ENCODE measurements at places on chromosomes 4 and X. TPM values are rescaled to one million over a fixed set of nuclear protein-coding genes. Genes with fewer than 3 reads are reported as not detected.

- DNase-seq, result no peak
Measured at GRCh38 chr4:31595496-31595895, 875.3 kb downstream of the PCDH7 start.

DNA sequence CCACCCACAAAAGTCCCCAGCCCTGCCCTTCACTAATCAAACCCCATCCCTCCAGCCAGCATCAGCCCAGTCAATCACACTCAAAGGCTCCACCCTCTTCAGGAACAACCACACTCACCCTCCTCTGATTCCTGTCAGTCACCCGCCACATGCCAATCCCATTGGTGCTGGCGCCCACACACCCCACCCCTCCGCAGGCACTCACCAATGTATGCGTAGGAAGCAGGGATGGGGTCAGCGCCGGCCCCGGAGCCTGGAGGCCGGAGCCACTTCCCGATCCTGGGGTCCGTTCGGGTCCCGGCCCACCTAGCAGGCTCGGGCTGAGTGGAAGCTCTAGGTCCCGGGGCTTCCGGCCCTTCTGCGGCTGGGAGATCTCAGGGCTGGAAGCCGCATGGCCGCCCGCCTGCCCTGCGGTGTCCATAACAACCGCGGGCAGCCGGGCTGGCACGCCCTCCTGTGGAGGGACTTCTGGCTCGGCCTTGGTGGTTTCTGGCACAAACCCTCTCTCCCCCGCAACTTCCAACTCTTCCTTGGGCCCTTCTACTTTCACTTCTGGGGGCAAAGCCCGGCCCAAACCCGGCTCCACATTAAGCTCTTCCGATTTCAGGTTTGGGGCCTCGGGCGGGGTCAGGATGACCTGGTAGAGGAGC is 7.9 kb upstream of the CFP start:
- peak; percentile 39 for DNase-seq

DNA sequence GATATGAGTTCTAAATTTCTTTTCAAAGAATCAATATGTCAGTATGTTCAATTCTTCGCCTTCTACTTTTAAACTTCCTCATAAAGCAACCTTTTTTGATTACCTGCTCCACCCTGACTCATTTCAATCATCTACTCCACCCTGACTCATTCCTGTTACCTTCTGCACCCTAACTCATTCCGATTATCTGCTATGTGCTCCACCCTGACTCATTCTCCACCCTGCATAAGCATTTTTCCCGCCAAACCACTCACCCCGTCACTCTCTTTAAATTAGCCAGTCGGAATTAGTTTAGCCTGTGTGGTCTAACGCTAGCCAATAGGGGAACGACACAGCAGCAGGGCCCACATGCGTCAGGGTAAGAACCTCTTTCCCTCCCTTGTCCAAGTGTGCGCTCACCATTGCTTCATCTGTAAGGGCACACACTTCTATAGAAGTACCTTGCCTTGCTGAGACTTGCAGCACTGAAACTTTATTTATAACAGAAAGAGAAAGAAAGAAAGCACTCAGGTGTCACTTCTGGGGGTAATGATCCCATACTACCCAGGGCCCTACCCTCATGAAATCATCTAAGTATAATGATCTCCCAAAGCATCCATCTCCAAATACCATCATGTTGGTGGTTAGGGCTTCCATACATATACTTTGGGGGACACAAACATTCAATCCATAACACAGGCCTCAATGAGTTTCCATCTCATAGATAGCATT is 875.2 kb downstream of the RAPGEF2 start:
- no peak for DNase-seq

DNA sequence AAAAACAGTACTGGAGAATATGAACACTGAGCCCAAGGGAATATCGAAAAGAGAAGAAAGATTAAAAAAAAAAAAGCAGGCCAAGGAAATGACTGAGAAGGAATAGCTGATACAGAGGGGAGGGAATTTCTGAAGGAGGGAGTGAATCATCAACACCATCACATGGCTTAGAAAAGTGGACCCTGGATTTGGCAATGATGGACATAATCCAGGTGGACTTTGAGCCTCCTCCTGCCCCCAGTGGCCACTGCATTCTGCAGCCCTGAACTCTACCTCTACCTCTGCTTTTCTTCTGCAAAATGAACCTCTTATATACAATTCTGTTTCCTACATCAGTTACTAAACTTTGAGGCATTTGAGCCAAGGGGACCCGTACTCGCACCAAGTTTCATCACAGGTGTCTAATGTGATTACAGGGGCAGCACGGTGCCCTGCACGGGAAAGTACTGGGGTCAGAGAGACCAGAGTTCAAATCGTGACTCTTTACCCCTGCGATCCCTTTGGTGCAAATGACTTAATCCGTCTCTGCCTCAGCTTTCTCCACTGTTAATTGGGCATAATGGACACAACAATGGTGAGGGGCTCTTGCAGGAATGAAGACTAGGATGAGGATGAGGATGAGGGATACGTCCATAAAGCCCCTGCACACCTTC is 1.1 kb downstream of the OCIAD2 start:
- no peak for DNase-seq

DNA sequence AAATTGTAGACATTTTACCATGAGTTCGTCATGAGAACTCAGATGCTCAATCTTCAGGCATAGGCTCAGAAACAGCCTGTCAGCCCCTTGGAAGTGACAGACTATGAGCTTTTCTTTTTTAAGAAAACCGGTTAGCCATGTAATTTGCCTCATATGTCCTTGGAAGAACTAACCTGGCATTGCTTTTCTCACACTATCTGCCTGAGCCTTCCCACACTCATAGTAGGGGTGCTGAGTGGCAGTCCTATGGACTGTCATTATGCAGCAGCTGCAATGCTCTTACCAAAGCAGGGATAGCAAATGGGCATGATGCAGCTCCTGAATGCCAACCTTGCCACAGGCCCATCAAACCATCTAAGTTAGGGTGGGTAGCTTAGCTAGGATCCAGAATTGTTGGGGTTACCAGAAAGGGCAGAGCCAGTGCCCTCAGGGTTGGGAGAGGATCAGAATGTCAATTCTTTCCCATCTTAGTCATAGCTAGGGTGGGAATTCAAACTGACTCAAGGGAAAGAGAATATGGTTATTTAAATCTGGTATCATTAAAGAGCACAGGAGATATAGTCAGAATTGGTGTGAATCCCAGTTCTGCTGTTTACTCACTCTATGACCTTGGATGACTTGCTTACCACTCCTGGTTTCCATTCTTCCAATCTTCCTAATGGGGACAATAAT is 230.6 kb upstream of the CPEB2 start:
- no peak for DNase-seq

DRD5 gene
- total RNA-seq, result 0.28 TPM

GLOD5 gene
- total RNA-seq, result 9.5 TPM

- no peak for DNase-seq
Measured at GRCh38 chr4:141020801-141021261, 112.4 kb downstream of the RNF150 start.

DNA sequence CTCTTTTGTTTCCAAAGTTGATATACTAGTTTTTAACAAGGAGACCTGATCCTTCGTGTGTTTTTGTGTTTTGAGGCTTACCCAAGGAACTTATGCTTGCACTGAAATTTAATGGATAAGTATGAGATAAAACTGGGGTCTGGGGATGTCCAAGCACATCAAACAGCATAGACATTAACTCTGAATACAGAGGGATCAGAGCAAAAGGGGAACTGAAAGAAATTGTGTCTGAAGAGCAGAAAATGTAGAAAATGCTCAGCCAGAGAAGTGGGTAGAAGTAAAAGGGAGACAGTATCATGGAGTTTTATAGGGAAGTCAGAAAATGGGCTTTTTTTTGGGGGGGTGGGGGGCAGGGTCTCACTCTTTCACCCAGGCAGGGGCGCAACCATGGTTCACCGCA is 695.4 kb downstream of the ARAP2 start:
- no peak for DNase-seq

USP27X gene
- 1.3 TPM for total RNA-seq

CXXC4 gene
- total RNA-seq, result 1.4 TPM

GRCh38 chr4:99507762-99508161 is 3.1 kb upstream of the C4orf17 start:
- no peak for DNase-seq

REELD1 gene
- total RNA-seq, result not detected

GRCh38 chr4:53012738-53013137 is 150.6 kb downstream of the RASL11B start:
- no peak for DNase-seq

LNX1 gene
- 18.4 TPM for total RNA-seq

MED14 gene
- 60.1 TPM for total RNA-seq

MXRA5 gene
- 1.9 TPM for total RNA-seq

GRCh38 chr4:117845270-117845669 is 189.0 kb upstream of the NDST3 start:
- DNase-seq, result no peak

GRCh38 chr4:10694151-10694827 is 9.7 kb upstream of the CLNK start:
- DNase-seq, result peak; percentile 31

DNA sequence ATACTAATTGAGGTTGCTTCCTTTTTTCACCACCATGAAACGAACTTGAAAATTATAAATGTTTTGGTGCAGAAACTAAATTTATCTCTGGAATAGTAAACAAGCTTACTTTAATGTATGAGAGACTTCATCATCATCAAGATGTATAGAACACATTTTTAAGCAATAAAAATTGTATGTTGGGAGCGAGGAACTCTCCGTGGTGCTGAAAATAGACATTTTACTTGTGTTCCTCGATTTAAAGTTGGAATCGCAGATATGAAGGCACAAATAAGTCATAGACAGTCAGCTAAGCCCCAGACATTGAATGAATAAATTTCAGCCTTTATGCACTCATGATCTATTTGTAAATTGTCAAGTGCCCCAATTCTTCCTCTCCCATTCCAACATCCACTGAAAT is 310.7 kb downstream of the STK32B start:
- DNase-seq, result no peak

DNA sequence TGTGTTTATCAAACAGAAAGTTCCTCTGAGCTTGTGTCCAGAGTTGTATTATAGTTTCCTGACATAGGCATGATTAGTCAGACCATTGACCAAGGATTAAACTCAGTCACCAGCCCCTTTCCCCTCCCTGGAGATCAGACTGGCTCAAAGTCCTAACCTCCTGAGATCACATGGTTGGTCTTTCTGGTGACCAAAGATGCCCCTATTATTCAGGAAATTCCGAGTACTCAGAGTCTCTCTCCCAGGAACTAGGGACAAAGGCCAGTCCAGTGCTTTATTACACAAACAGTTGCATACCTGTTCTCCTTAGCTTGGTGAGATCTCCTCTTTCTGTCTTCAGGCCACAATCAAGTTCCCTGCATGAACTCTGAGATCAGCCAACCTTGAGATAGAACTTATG is 14.5 kb upstream of the ENPP6 start:
- DNase-seq, result no peak

FAM241A gene
- 1.8 TPM for total RNA-seq

DNA sequence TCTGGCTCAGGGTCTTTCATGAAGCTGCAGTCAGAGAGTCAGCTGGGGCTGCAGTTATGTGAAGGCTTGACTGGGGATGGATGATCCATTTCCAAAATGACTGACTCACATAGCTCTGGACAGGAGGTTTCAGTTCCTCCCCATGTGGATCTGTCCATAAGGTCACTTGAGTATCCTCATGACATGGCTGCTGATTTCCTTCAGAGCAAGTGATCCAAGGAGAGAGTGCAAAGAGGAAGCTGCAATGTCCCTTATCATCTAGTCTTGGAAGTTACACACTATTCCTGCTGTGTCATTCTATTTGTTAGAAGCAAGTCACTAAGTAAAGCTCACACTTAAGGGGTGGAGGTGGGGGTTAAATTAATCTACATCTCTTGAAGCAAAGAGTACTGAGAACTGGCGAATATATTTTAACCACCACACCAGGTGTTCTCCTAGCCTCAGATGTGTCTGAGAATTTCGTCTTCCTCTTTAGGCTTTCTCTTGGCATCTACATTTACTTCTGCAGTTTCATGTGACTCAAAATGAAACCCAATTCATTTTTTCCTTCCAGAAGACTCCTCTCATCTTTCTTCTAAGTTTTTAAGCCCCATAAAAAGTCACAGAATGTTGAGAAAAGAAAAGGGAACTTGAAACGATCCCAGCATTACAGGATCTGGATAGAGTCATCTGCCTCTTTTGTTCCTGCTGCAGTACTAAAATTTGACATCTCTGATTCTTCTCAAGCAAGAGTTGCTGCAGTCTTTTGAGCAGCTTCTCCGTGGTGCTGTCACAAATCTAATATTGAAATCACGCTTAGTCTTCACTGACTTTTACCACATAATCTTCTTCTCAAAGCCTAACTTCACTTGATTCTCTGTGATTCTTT is 3.8 kb upstream of the GRPR start:
- no peak for DNase-seq

CCKAR gene
- total RNA-seq, result not detected

GRCh38 chr4:89270792-89271191 is 36.8 kb downstream of the GPRIN3 start:
- DNase-seq, result no peak

SMIM9 gene
- not detected for total RNA-seq

DNA sequence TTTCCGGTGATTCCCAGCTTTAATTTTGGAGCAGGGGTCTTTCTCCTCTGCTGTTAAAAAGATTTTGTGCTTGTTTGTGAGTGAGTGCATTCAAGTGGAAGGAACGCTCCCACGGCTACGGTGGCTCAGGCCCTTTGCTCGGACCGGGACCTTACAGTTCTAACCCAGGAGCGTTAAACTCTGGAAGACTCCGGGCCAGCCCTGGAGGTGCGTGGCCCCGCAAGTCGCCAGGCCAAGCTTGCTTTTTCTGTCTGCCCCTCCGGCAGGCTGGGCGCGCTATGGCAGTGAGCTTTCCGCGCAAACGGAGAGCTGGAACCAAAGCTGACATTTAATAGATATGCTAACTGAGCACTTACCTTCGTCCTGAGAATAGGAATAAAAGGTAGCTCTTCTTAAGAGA is 18.3 kb upstream of the PITX2 start:
- DNase-seq, result no peak

- peak; percentile 52 for DNase-seq
Measured at GRCh38 chr4:54228961-54229501, at the start of gene PDGFRA. PDGFRA (plus strand) TSS chr4:54229293; CDS start chr4:54258769, 29,476 bp downstream.

NWD2 gene
- total RNA-seq, result 0.34 TPM

DNA sequence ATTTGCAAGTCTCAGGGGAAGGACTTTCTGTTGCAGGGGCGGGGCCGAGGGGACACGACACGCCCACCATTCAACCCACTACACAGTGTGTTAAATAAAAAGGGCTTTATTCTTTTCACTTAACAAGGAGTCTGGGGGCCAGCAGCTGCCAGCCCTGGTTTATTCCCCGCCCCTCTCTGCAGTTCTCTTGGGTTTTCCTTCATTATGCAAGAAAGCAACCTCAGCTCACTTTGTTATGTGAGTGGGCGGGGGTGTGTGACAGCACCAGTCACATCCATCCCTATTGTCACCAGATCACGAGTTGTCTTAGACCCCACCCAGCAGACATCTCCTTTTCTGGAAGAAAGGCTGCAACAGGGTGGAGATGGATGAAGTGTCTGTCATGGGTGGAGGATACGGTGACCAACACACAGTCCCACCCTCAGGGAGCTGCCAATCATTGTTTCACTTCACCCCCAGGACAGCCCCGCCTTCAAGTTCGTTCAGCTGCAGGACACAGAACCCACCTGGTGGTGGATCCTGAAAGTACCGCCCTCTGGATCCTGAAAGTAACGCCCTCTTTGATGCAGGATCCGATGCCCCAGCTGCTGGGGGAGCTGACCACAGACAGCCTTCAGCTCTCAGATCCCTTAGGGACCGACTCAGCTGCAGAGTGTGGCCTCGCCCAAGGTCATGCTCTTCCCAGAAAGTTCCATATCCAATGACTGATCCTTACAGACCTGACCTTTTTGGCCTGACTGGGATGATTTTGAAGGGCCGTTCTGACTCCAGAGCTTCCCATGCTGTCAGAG is 79.6 kb downstream of the SMIM20 start:
- DNase-seq, result no peak
